Mucosa of gallbladder (tissue), 1 donor: ENCODE measurements at places on chromosomes 13 and 19. TPM values are rescaled to one million over a fixed set of nuclear protein-coding genes. Genes with fewer than 3 reads are reported as not detected.
A peak's percentile ranks its signal among the peaks of the same experiment; 100 is the strongest.

Gene BCL3
- total RNA-seq, result 44.3 TPM

- no peak for DNase-seq
Measured at GRCh38 chr13:110396476-110396875, 89.4 kb downstream of the COL4A2 start.

DNA sequence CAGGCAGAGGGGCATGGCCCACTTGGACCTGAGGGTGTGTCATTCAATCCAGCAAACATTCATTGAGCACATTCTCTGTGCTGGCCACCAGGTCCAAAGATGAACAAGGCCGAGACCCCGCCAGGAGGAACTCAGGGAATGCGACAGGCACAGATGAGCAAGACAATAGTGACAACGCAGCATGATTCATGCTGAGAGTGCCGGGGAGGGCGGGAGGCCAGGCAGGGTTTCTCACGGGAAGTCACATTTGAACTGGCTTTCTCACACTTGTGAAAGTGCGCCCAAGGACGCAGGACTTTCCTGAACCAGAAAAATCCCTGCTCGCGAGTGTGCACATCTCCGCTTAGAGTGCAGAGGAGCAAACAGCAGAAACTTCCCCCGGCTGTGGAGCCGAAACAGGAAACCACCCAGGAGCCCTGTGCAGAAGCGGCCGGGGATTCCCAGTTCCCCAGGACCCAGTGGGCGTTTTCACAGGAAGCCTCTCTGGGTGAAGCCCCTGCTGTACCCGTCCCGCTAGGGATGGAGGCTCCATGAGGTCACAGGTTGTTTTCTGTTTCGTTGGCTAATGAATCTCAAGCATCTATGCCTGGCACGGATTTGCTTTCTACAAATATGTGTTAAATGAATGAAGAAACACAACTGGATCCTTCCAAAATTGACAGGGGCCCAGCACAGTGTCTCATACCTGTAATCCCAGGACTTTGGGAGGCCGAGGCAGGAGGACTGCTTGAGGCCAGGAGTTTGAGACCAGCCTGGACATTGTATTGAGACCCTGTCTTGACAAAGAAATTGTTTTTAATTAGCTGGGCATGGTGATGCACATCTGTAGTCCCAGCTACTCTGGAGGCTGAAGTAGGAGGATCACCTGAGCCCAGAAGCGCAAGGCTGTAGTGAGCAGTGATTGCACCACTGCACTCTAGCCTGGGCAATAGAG, 68.4 kb upstream of the TM9SF2 start:
- peak; percentile 52 for DNase-seq

Gene ALKBH6
- 34.9 TPM for total RNA-seq

Gene PCDH17
- 9.4 TPM for total RNA-seq

Gene DOCK6
- 102 TPM for total RNA-seq

- no peak for DNase-seq
Measured at GRCh38 chr13:99034333-99035085, 56.6 kb upstream of the DOCK9 start.

- no peak for DNase-seq
Measured at GRCh38 chr13:42777467-42777866, 3.9 kb upstream of the FAM216B start.

DNA sequence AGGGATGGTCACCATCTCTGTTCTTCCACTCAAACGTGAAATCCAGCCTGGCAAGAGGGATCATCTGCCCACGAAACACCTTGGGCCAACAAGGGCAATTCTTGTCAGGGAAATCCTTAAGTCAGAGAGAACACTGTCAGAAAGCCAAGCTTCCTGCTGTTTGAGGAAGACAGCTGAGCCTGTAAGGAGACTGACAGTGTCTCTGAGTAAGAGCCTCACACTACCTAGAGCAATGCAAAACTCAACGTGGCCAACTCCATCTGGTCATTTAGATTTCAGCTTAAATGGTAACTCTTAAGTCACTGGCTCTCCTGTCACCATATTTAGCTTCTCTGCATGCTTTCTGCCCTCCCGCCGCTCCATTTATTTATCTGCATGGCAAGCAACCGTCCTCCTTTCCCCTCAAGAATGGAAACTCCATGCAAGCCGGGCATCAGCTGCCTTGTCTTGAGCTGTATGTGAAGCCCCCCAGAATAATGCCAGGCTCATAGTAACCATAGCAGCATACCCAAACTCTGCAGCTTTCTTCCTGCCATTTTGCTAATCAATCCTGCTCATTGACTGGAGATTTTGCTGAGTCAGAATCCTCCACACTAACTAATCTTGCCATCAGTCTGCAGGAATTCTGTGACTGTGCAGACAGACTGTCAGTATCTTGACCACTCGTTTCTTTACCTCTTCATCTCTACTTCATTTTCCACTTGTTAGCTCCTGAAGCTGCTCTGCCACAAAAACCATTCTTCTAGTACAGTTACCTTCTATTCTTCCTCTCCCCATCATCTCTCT, 159.8 kb downstream of the IRS2 start:
- no peak for DNase-seq

GRCh38 chr13:111970494-111971141, 96.3 kb upstream of the SOX1 start:
- no peak for DNase-seq

DNA sequence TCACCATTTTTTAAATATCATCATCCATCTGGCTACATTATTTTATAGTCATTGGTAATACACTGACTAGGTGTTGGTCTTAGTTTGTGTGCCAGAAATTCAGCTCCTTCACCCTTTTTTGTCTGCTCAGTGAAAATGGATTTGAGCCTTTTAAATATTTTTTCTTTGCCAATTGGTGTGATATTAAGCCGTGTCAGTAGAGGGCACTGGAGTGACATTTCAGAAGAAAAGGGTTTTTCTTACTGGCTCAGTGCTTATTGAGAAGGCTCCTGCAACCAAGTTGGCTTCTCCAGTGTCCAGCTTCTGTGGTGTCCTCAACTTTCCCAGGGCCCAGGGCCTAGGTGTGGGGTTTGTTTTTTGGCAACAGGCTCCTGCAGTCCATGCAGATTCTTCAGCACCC, 546.6 kb downstream of the DACH1 start:
- DNase-seq, result no peak

- no peak for DNase-seq
Measured at GRCh38 chr13:67259208-67259607, 29.1 kb upstream of the PCDH9 start.

DNA sequence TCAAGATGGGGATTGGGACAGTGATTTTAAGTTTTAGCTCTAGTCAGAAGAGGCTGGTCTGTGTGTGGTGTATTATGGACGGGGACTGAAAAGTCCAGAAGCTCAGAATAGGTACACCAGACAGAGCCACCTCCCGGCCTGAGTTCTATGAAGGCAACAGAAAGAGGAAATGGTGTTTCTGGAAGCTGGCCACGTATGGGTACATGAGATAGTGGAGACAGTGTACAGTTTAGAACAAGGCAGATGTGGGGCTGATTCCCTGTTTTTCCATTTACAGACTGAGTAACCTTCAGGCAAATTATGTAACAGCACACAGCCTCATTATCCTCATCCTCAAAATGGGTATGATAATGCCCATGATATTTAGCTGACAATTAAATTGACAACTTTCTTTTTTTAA, 1.3 kb downstream of the ZNF175 start:
- DNase-seq, result no peak

Gene CYP4F2
- total RNA-seq, result 66.6 TPM

GRCh38 chr19:37654118-37654517, 1.1 kb downstream of the ZFP30 start:
- no peak for DNase-seq

Gene GNA15
- 6.4 TPM for total RNA-seq

- DNase-seq, result no peak
Measured at GRCh38 chr13:51291341-51291740, 48.1 kb upstream of the SERPINE3 start.

- peak; percentile 51 for DNase-seq
Measured at GRCh38 chr13:23020246-23020843, 160.4 kb upstream of the SGCG start.
